Stimulated activated CD4-positive, alpha-beta T cell treated with anti-CD3 and anti-CD28 coated beads, TNF-alpha, amount 100 ng/mL, for 1 hour (primary cell): ENCODE measurements at places on chromosomes 3 and 15.

- no peak for DNase-seq
These were observed 797.4 kb downstream of the GRM7 start for GRCh38 chr3:7658294-7658693.

DNA sequence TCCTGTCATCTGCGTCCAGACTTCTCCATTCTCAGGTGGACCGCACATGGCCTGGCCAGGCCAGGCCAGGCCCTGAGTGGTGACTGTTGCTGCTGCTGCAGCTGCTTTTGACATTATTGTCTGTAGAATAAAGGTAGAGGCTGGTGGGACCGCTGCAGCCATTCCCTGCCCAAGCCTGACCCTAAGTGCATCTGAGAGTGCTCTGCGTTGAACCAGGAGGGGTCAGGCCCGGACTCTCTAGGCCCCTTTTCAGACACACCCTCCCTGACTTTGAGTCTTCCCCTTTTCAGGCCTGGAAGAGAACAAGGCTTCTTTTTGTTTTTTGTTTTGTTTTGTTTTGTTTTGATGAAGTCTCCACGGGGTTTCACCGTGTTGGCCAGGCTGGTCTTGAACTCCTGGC is 54.6 kb upstream of the FLNB start:
- no peak for DNase-seq

DNA sequence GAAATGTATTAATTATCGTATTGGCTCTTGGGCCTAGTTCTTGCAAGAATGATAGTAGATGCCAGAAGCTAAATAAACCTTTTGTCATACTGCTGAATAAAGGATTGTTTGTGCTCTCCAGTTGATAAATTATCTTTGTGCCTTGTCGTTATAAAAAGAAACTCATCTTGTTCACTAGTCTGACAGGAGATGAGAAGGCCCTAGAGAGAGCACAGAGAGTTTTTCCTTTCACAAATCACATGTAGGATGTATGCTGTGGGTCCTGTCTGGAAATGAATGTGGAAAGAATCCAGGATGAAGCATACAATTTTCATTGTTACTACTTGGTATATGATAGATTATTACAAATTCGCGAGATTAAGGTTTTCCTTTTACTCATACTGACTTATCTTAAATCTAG is 113.0 kb downstream of the NLGN1 start:
- DNase-seq: no peak

DNA sequence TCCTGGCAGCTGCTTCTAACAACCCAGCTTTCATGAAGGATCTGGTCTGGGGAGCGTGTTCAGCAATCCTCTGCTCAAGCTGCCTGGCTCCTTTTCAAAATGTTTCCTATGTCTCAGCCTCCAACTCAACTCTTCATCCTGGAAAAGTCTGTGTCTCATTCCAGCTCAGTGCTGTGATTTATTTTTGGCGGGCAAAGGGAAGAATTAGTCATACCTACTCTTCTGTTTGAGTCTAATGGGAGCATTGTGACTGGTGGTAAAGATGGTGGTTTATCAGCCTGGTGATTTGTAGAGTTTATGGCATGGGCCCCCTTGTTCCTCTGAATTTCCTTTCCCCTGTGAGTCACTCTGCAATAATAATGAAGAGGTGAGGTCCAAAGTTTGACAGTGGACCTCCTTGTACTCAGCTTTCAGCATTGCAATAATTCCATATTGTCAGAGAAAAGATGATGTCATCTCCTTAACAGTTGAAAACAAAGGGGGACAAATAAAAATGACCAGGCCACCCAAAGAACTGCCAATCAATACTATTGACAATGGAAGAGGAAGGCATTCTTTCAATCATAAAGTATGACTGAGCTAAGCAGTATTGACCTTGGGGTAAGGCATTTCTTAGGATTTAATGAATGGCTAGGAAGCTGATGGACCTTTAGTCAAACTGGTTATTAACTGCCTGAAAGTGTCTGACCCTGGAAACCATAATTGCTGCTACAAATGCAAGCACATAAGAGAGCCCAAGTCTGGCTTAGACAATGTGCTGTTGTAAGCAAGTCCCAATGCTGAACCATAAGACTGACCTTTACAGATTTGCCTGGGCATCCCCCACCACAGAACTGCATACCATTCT is 204.7 kb upstream of the MCTP2 start:
- DNase-seq: no peak

- DNase-seq: no peak
These were observed 412.9 kb downstream of the TIGIT start for GRCh38 chr3:114706591-114707232.

DNA sequence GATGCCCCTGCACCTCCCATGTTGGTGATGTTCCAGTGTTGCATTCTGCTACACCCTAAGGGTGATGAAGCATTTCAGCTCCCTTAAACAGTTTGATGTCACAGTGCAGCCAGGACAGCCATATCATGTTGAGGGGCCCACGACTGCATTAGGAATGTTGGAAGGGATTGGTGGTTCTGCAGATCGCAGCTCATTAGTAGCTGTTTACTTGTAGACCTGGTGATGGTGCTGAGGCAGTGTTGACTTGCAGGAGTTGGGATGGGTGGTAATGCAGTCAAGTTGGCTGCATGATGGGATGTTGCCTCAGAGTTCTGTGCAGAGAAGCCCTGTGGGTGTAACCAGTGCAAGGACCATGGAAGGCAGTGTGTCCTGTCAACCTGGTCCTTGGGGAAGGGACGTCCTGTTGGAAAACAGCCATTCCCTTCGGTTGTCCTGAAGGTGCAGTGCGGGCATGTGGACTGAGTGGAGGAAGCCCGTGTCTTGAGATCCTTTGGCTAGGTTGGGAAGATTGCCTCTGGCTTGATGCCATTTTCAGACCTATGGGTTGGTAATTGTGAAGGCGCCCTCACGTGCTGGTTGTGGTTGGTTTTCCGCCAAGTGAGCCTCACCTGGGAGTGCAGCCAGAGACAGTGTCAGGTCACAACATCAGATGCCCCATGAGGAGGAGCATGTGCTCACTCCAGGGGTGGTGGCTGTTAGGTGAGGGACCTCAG is 100.7 kb downstream of the SNRPN start:
- no peak for DNase-seq

GRCh38 chr3:161171113-161171512 is 50.0 kb upstream of the NMD3 start:
- DNase-seq: no peak

DNA sequence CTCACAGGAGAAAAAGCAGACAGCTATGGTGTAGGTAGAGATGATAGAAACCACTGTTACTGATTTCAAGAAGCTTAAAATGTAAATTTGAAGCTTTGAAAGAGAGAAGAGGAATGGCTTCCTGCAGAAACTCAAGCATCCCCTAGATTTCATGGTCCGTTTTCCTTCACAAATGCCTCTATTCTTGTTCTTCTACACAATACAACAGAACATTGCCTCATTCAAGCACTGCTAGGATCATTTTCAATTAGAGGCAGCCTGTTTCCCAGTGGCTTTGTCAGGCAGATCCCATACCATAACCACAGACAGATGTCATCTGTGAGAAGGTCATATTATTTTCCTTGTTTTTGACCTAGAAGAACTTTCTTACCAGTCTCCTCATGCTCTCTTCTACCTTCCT is 77.9 kb upstream of the SPRED1 start:
- no peak for DNase-seq

GRCh38 chr3:187069857-187070516 is 69.3 kb downstream of the RPL39L start:
- no peak for DNase-seq

DNA sequence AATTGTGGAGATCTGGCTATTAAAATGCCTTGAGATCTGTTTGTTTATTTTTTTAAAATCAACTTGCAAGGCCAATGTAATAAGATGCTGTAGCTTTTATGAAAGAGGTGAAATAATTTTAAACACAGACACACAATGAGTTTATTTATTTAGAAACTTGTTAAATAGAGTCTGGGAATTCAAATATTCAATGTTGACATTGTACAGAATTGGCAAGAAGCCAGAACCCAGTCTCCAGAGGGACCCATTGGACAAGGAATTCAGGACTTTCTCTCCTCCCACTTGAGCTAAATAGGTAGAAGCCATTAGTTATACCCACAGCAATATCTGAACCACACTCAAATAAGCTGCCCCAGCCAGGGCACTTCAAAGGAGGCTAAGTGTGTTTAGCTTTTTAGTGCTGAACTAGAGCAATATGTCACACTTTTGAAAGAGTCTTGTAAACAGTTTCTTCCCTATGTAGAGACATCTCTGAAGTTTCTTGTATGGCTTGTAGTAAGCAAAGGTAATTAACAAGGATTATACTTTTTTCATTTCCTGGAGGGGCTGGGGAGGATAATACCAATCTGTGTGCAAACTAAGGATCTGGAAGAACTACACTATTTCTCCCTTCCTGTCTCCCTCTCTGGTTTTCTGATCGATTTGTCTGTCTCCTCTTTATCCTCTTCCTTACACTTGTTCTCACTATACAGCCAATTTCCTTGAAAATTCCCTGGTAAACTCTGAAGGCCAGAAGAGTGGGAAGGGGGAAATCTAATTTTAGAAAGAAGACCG is 6.0 kb downstream of the MECOM start:
- no peak for DNase-seq

DNA sequence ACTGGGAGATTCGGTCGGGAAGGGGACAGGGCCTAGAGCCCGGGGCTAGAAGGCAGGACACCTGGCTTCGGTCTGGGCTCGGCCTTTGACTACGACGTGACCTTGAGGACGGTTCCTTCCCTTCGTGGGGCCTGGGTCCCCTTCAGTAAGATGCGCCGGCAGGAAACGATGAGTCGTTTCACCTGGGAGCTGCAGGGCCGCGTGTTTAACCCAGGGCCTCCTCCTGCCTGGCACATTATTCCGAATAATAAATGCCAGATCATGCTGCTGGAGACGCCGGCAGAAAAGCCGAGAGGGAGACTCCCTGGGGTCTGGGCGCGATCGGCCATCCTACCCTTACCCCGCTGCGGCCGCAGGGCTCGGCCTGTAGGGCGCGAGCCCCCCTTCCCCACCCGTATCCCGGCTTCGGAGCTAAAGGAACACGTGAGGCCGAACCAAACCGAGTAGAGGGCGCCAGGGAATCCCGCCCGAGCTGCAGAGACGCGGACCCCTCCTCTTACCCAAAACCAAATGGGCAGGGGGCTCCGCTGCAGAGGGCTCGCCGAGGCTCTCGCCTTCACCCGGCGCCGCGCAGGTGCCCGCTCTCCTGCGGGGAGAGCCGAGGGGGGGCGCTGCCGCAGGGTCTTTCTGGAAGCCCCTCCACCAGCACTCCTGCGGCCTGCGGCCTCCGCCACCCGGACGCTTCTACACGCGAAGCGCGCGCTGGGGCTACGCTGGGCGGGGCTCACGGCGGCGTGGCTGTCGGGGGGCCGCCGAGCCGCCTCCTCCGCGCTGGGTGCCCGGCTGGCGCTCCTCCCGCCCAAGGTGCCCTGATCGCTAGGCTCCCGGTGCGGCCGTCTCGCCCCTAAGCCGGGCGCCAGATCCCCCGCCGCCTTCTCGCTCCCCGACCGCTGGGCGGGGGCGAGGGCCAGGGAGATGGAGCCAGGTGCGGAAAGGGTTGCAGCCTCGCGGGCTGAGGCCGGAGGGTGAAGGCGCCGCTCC is at the start of gene BDH1:
Gene BDH1 (minus strand): TSS at position 688 of the 981 bp plus-strand sequence. CDS start 9,525 bp downstream, outside the sequence.
- peak; percentile 48 for DNase-seq

- no peak for DNase-seq
These were observed 2.1 kb upstream of the CNBP start for GRCh38 chr3:129185783-129186182.

GRCh38 chr15:79540551-79540950 is 108.4 kb downstream of the MINAR1 start:
- no peak for DNase-seq

DNA sequence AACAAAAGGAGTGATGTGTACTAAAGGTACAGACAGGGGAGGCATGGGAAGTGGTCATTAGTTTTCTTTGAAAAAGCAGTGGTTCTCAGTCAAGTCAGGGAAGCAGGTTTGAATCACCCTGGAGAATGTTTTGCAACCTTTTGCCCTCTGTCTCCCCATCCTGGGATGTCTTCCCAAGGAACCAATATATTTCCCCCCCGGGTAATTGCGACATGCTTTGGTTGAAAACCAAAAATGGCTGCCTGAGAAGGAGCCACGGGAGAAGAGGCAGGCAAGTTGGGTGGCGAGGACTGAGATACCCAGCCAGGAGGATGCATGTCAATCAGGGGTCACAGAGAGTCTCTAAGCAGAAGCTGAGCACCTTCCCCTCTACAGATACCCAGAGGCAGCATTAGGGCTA is 20.2 kb upstream of the PPP1R2 start:
- no peak for DNase-seq

DNA sequence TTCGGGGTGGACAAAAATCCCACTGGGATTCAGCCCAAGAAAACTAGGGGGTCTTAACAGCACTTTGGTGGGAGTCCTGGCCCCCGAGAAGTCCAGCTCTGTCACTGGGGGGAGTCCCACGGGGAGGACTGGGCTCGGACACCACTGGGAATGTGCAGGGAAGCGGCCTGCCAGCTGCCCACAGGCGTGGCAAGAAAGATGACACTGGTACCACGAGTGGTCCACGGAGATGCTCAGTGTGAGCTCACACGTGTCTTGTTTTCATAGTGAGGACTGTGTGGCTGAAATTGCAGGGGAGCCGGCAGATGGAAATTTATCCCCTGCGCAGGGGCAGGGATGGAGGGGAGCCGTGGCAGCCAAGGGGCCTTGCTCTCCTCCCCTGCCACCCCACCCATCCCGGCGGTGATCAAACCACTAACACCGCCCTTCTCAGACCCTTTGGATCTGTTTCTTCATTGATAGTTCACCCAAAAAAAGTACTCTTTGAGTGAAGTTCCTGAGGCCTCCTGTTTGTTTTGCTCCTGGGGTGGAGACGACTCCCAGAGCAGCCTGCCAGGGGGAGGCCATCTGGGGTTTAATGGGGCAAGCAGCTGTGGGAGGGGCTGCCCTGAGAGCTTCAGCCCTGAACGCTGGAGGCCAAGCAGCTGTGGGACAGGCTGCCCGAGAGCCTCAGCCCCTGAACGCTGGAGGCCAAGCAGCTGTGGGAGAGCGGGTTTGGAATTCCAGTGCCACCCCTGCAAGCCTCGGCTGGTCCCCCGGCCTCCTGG is 130.9 kb downstream of the LRRK1 start:
- DNase-seq: no peak

GRCh38 chr15:45631776-45632175 is 3.1 kb upstream of the SQOR start:
- no peak for DNase-seq

GRCh38 chr3:148791920-148792319 is 35.7 kb upstream of the CPB1 start:
- DNase-seq: no peak

DNA sequence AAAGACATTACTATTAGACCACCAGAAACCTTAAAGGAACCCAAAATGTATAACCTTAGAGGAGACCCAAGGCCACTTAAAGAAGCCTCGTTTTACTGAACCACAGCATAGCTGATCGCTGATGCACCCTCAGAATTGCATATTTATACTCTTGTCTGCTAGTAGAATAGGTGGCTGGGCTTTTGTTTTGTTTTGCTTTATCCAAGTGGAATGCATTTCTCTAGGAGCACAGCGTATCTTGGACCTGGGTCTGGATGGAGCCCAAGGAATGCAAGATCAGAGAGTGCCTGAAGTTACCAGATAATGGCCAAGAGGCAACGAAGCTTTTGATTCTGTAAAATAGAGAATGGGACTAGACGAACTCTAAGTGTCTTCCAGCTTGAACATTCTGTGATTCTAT is 129.2 kb upstream of the COL8A1 start:
- DNase-seq: no peak
